ENCODE measurements at places on chromosomes 6 and 20.

- H3K27me3 ChIP-seq: no peaks in the 10 kb centered on the region
- H3K27ac ChIP-seq: no peak overlapping the region
- H3K4me1 ChIP-seq: peaks cover 7% of the 10 kb centered on the region
- H3K4me3 ChIP-seq: no peak overlapping the region
- no peak for DNase-seq
Measured at GRCh38 chr6:159828074-159828473, 28.0 kb downstream of the PNLDC1 start.

- peaks cover 5% of the 10 kb centered on the region for H3K4me1 ChIP-seq
- H3K36me3 ChIP-seq: no peaks in the 10 kb centered on the region
- DNase-seq: no peak
Measured at GRCh38 chr6:113364766-113365165, 492.4 kb upstream of the MARCKS start.

DNA sequence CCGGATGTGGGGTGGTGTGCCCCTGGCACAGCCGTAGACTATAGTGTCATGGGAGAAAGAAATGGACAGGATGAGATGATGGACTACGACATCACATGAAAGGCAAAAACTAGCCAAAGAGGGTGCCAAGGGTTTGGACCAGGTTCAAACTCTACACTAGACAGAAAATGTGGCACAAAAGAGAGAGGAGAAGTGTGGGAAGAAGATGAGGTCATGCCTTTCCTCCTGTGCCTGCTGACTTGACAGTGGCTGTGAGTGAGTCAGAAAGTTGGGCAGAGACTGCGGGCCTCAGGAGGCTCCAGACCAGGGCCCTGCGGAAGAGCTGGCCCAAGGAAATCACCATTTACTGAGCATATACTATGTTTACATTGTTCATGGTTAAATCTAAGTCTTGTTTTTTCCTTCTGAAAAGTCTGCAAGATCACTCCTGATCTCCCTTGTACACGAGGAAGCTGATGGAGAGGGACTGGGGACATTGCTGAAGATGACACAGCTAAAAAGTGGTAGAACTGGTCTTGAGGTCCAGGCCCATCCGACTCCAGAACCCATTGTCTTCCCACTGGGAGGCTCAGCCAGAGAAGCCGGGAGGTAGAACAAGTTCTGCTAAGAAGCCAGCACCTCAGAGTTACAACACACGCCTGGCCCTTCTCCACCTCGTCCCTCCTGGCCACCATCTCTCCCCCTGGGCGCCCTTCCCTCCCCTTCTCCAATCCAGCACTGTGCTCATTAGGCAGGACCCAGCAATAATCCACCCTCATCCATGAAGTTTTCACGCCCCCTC is 35.6 kb downstream of the CNKSR3 start:
- H3K27me3 ChIP-seq: no peaks in the 10 kb centered on the region
- no peaks in the 10 kb centered on the region for H3K36me3 ChIP-seq
- no peak for DNase-seq
- no peak overlapping the region for H3K27ac ChIP-seq

DNA sequence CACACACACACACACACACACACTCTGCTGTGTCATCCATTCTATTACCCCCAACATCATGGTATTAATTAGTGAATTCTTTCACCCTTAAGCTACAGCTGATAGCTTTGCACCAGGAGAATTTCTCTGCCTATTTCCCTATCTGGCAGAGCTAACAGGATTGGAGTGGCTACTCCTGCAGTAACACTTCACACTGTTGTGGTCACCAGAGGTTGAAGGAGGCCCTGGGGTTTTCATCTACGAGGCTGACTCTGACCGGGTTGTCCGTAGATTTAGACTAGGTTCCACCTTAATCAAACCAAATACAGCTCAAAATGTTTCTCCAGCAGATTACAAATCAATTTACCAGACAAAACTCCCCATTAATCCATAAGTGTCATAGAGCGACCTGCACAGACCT is 69.2 kb upstream of the RIPOR2 start:
- H3K4me3 ChIP-seq: no peak overlapping the region
- no peaks in the 10 kb centered on the region for H3K36me3 ChIP-seq
- peaks cover 64% of the 10 kb centered on the region for H3K4me1 ChIP-seq
- H3K27me3 ChIP-seq: no peaks in the 10 kb centered on the region
- no peak for DNase-seq

DNA sequence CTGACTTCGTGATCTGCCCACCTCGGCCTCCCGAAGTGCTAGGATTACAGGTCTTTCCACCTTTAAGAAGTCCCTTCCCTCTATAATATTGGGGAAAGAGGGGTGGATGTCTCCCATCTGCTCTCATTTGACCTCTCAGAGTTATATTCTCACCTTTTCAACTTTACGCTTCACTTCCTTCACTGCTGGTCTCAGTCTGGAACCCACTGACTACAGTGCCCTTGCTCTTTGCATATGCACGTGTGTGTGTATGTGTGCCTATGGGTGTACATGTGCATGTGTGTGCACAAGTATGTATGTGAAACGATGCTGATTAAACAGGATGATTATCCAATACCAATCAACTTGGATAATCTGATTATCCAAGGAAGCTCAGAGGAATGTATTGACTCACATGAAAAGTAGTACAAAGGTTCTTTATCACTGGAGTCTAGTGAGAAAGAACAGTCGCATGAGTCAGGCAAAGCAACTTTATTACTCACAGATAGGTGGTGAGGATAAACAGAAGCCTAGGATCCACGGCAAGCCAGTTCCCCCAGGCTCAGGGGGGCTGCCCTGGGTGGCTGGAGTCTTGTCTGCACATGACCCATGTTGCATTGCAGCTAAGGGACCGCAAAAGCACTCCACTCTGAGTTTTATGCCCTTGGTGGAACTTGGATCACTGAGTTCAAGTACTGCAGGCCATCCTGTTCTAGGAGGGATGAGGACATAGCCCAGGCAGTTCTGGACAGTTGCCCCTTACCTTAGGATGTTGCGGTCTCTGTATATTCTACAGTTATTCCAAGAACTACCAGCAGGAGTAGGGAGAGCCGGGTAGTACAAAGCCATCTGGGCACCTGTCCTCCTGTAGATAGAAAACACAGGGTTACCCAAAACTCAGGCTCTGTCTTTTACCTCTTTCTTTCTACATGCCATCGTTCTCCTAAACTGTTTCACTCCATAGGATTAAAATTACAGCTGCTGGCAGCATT is 50.9 kb downstream of the SNRNP48 start:
- no peaks in the 10 kb centered on the region for H3K36me3 ChIP-seq
- no peak overlapping the region for H3K4me3 ChIP-seq
- no peak overlapping the region for H3K27ac ChIP-seq
- no peaks in the 10 kb centered on the region for H3K27me3 ChIP-seq

GRCh38 chr20:44166477-44166876 is 20.5 kb downstream of the JPH2 start:
- no peak overlapping the region for H3K27ac ChIP-seq
- no peaks in the 10 kb centered on the region for H3K36me3 ChIP-seq

DNA sequence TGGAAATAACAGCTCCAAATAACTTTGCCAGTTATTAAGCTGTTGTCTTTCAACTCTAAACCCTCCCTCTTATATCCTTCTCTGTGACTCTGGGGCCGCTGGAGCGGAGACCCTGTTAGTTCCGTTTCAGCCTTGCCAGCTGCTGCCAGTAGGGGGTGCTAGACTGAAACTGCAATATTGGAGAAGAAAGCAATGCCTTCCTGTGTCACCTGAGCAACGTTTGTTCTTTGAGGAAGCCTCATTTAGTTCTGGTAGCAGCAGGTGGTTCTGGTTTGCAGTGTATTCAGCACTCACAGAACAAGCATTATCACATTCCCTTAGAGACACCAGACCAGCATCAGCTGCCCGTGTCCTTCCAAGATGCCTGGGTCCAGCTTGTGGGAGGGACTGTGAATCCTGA is 22.9 kb upstream of the JAG1 start:
- DNase-seq: peak; percentile 17
- peaks cover 4% of the 10 kb centered on the region for H3K27me3 ChIP-seq
- H3K27ac ChIP-seq: no peak overlapping the region
- H3K4me1 ChIP-seq: no peaks in the 10 kb centered on the region

DNA sequence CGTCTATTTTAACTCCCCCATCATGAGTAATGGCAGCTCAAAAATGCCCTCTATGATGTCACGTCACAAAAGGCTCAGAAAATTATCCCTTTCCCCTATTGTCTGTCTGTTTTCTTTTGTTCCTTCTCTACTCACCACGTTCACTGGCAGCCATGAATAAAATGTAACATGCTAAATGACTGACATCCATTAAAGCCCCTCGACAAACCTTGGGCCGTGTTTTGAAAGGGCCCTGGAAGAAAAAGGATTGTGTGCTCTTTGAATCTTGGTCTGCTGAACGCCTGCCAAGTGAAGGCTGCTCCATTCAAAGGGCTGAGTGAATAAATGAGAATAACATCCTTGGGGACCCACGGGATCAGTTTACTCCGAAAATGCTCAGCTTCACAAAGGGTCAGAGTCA is 118.7 kb downstream of the RPS12 start:
- peaks cover 24% of the 10 kb centered on the region for H3K27me3 ChIP-seq
- DNase-seq: no peak

GRCh38 chr6:91669154-91669870 is 1082.4 kb upstream of the MAP3K7 start:
- no peaks in the 10 kb centered on the region for H3K36me3 ChIP-seq
- no peak overlapping the region for H3K27ac ChIP-seq
- no peaks in the 10 kb centered on the region for H3K4me1 ChIP-seq
- no peaks in the 10 kb centered on the region for H3K27me3 ChIP-seq

- no peak overlapping the region for H3K27ac ChIP-seq
- DNase-seq: no peak
- H3K4me3 ChIP-seq: no peak overlapping the region
- peaks cover 10% of the 10 kb centered on the region for H3K4me1 ChIP-seq
Measured at GRCh38 chr20:37773291-37773826, 79.5 kb downstream of the CTNNBL1 start.

- DNase-seq: no peak
- no peaks in the 10 kb centered on the region for H3K36me3 ChIP-seq
- no peak overlapping the region for H3K4me3 ChIP-seq
- H3K4me1 ChIP-seq: peaks cover 92% of the 10 kb centered on the region
Measured at GRCh38 chr6:25010176-25010575, 74.4 kb upstream of the RIPOR2 start.

DNA sequence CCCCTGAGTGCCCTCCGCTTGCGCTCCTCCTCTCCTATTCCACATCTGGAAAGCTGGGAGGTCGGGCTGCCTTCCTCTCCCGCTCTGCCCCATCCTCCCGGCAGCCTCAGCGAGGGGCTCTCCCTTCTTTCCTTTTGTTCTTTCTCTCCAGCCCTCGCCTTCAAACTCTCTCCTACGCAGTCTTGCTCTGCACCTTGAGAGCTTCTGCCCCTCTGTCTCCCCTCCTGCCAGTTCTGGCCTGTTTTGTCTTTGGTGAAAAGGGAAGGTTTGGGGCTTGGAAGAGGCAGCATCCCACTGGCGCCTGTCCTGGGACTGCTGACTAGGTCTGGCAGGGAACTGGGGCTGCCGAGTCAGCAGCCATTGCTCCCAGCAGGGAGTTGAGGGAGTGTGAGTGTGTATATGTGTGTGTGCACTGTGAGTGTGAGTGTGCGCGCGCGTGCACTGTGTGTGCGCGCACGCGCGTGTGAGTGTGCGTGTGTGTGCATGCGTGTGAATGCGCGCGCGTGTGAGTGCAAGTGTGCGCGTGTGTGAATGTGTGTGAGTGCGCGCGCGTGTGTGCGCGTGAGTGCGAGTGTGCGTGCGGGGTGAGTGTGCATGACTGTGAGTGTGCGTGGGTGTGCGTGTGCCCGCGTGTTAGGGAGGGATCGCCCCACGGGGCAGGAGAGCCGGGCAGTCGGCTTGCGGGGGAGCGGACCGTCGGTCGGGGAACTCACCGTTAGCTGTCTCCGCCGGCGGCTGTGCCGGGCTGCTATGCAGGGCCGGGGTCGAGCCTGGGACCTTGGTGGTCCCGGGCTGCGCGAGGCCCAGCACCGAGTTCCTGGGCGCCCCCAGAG is 523 bp downstream of the CPXM1 start:
- H3K4me3 ChIP-seq: peak overlapping the region; percentile 90
- H3K36me3 ChIP-seq: no peaks in the 10 kb centered on the region
- DNase-seq: no peak

- no peak for DNase-seq
- no peak overlapping the region for H3K4me3 ChIP-seq
- H3K27me3 ChIP-seq: no peaks in the 10 kb centered on the region
Measured at GRCh38 chr6:130216620-130217019, 6.1 kb downstream of the SAMD3 start.

GRCh38 chr20:50654904-50655303 is 36.4 kb downstream of the RIPOR3 start:
- H3K36me3 ChIP-seq: no peaks in the 10 kb centered on the region
- H3K4me3 ChIP-seq: no peak overlapping the region
- H3K27ac ChIP-seq: no peak overlapping the region
- no peaks in the 10 kb centered on the region for H3K27me3 ChIP-seq
- no peak for DNase-seq

All from activated naive CD8-positive, alpha-beta T cell treated with anti-CD3 and anti-CD28 coated beads, Interleukin-2, amount 50 U/mL, for 24 hours (primary cell).